Urinary bladder (tissue), 4 donors: ENCODE measurements at places on chromosomes 4 and X. TPM values are rescaled to one million over a fixed set of nuclear protein-coding genes. Genes with fewer than 3 reads are reported as not detected.

- no peak for DNase-seq
Observed at GRCh38 chr4:2503809-2504208, 32.6 kb upstream of the FAM193A start.

- DNase-seq, result no peak
Observed at GRCh38 chr4:10977534-10977933, 293.0 kb upstream of the CLNK start.

ODAPH gene
- not detected for total RNA-seq

RBMXL3 gene
- total RNA-seq, result not detected

MAML3 gene
- 6.7 TPM for total RNA-seq
